ENCODE measurements at places on chromosomes 3 and 15.

DNA sequence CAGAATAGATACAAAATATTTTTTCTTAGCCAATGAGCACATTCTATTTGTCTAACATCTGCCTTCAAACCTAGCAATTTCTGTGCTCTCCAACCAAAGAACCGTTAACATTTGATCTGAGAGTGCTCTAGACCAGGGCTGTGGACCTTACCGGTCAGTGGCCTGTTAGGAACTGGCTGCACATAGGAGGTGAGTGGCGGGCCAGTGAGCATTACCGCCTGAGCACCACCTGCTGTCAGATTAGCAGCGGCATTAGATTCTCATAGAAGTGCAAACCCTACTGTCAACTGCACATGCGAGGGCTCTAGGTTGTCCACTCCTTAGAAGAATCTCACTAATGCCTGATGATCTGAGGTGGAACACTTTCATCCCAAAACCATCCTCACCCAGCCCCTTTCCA is 131.7 kb downstream of the CADM2 start:
- no peak for DNase-seq

DNA sequence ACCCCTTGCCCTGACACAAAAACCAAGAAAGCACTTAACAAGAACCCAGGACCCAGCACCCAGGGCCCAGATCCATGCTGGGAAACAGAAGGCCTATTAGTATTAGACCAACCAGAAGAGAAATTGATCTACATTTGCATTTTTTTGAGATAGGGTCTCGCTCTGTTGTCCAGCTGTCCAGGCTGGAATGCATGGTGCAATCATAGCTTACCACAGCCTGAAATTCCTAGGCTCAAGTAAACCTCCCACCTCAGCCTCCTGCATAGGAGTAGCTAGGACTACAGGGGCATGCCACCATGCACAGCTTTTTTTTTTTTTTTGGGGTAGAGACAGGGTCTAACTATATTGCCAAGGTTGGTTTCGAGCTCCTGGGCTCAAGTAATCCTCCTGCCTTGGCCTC is 26.4 kb downstream of the CCDC12 start:
- DNase-seq = no peak

GRCh38 chr3:51955893-51956770 is 951 bp downstream of the GPR62 start:
- DNase-seq = no peak

- DNase-seq = no peak
Observed at GRCh38 chr3:195098741-195099525, 172.0 kb downstream of the XXYLT1 start.
